NCI-H1436 (cell line): ENCODE measurements at places on chromosomes 1 and 21.

GRCh38 chr1:45820788-45821187 is 17.4 kb downstream of the MAST2 start:
- no peak for DNase-seq

- no peak for DNase-seq
Observed at GRCh38 chr1:232381394-232382100, 248.4 kb downstream of the SIPA1L2 start.

DNA sequence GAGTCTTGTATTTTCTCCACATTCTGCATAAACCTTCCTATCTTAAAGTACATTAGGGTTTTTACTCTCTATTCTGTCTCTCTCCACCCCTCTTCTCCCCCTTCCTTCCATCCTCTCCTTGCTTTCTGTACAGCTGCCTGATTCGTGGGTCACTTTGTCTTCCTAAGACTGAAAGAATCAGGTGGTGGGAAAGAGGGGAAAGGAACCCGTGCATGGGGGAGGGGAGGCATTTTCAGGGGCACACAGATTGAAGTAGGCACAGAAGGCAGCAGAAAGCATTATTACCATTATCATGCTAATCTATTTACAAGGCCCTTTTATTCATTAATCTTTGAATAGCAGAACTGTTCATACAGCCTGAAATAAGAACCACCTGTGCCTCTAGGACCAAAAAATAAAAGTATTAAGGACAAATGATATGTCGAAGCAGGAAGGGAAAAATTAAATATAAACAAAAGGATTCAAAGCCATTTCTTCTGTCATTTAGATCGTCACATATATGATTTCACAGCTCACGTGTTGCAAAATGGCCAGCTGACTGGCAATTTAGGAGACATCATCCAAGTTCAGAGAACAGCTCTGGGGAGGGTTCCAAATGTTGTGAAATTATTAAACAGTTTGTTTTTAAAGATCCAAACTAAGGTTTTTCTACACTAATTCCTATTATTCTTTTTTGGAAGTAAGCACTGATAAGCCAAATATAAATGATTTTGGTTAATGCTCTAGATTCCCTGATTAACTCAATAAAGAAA is 154.6 kb downstream of the PBX1 start:
- no peak for DNase-seq

- DNase-seq: no peak
Observed at GRCh38 chr1:220298470-220299205, 26.4 kb upstream of the RAB3GAP2 start.

DNA sequence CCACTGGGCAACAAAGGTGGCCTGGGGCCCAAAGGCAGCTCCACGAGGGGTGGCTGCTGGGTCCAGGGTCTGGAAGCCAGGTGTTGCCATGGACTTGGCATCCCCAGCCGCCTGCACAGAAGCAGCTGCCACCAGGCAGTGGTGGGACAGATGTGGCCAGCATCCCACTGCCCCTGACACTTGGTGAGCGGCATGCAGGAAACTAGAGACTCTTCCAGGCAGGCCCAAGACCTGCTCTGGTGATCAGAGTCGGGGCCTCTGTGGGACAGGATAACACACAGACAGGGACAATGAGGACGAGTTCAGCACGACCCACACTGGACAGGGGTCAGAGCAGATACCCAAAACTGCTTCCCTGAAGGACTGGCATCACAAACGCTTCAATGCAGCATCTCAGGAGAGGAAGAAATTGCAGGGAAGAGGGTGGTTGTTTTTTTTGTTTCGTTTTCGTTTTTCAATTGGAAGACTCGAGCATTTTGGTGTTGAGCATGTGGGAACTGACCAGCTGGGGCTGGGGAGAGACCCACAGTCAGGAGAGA is 34.1 kb upstream of the RNF187 start:
- DNase-seq: no peak

DNA sequence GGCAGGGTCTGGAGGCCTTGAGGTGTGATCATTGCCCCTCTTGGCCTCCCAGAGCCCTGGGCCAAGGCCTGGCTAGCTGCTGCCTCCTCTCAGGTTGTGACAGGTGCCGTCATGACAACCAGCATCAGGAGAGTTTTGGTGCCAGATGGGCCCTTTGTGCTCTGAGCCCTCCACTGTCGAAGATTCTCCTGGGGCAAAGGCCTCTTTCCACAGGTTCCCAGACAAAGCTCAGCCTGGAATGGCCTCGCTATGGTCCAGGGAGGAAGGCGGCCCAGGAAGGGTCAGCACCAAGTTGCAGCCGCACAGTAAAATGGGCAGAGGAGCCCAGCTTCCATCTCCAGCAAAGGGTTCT is 78.4 kb downstream of the ALPL start:
- no peak for DNase-seq

DNA sequence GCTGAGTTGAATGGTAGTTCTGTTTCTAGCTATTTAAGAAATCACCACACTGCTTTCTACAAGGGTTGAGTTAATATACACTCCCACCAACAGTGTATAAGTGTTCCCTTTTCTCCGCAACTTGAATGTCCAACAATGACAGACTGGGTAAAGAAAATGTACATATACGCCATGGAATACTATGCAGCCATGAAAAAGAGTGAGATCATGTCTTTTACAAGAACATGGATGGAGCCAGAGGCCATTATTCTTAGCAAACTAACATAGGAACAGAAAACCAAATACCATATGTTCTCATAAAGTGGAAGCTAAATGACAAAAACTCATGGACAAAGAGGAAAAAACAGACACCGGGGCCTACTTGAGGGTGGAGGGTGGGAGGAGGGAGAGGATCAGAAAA is 14.8 kb upstream of the TTLL7 start:
- no peak for DNase-seq

DNA sequence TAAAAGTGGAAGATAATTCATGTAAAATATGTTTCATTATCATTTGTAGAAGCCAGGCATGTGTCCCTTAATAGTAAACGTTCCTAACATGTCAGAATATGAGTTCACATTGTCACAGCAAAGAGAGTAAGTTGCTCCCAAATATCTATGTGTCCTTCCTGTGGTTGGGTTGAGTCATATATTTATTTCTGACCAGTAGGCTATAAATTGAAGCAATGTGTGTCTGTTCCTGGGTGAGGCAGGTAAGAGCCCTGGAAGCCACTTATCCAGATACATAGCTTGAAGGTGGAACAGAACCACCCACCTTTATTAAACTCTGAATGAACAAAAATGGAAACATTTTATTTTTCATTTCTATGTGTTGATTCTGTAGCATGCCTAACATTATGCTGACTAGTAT is 2251.6 kb downstream of the NCAM2 start:
- no peak for DNase-seq

DNA sequence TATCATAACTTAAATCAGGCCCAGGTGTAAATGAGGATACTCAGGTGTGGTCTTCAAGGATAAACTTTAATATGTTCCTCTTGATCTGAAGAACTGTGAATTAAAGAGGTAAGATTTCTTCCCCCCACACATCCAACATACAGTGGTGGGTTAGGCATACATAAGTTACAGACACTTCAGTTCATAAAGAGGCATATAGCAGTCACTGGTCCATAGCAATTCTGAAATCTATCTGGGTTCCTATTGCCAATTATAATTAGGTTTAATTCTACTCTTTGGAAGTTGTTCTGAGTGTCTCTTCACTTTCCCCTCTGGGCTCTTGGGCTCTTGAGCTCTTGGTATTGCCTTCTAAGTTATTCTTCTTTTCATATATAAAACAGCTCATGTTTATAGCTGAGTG is 32.5 kb upstream of the TSPAN2 start:
- DNase-seq: no peak

DNA sequence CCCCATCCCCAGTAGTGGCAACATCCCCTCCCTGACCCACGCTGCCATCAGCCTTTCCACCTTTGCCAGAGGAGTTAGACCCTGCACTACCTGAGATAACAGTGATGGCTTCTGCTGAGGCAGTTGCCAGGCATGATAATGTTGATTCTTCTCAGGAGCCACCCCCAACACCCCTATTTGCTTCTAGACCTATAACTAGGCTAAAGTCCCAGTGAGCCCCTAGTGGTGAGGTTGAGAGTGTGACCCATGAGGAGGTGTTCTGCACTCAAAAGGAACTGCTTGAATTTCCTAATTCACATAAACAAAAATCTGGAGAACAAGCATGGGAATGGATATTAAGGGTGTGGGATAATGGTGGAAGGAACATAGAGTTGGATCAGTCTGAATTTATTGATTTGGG is 159.6 kb upstream of the COL11A1 start:
- DNase-seq: no peak

- no peak for DNase-seq
Observed at GRCh38 chr1:246218686-246219085, 288.4 kb downstream of the SMYD3 start.
